Fibroblast of skin of back (primary cell): ENCODE measurements at places on chromosomes 5 and 9.
A peak's percentile ranks its signal among the peaks of the same experiment; 100 is the strongest.

DNA sequence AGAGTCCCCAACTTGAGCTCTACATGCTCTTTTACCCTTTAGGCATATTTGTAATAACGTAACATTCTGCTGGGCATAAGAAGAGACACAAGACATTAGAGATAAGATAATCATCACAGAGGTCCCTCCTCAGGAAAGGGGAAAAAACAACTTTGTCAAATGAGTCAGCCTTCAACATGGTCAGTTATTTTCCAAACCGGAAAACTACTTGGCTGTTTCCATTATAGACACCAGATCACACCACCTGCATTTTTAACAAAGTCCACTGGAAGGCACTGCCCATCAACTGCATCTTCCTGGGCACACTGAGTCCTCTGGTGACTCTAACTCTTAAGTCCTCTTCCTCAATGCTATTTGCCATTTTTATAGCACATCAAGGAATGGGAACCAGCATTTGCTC lies 221.8 kb downstream of the FAM114A2 start:
- DNase-seq: no peak

- DNase-seq: no peak
These were observed 132.2 kb upstream of the ASTN2 start for GRCh38 chr9:117546894-117547678.

- peak; percentile 79 for DNase-seq
These were observed 442.5 kb upstream of the KLF4 start for GRCh38 chr9:107932046-107932445.

DNA sequence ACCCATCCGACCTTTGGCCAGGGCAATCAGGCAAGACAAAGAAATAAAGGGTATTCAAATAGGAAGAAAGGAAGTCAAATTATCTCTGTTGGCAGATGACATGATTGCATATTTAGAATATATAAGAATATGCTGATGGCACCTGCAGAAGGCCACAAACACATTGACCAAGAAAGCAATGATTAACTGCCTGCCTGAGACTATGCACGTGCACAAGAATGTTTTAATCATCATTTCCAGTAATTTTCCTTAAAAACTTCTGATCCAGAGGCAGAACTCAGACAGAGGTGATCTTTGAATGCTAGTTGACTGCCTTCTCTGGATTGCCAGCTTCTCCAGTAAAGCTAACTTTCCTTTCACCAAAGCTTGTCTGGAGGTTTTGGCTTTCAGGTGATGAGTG lies 260.2 kb downstream of the DTWD2 start:
- no peak for DNase-seq

GRCh38 chr5:57987552-57987951 lies 472.3 kb downstream of the PLK2 start:
- no peak for DNase-seq

GRCh38 chr9:81410201-81410600 lies 279.1 kb downstream of the TLE1 start:
- DNase-seq: peak; percentile 91

- DNase-seq: peak; percentile 81
These were observed 545 bp downstream of the CDKN2B-AS1 start for GRCh38 chr9:21995006-21995665.

GRCh38 chr5:95958310-95959014 lies 3.2 kb downstream of the ELL2 start:
- DNase-seq: peak; percentile 31

DNA sequence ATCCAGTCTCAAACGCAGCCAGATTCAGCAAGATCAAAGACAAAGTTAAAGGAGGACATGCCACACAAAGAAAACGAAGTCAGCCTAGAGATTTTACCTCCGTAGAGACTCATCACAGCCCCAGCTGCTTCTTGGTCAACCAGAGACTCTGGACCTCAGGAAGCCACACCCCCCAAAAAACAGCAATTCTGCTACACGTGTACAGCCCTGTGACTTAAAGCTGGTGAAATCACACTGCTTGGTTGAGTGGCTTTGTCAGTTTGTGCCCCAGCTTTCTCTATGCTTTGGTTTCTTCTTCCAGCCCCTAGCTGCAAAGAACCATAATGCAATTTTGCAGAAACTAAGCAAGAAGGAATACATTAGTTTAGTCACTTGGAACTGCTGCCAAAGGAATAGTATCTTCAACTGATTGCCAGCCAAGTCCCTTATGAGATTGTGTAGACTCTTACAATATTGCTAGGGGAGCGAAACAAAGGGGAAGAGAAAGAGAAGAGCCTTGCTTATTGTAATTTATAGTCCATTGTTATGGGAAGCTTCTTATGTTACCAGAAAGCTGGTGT lies 158.8 kb upstream of the ZNF462 start:
- no peak for DNase-seq

DNA sequence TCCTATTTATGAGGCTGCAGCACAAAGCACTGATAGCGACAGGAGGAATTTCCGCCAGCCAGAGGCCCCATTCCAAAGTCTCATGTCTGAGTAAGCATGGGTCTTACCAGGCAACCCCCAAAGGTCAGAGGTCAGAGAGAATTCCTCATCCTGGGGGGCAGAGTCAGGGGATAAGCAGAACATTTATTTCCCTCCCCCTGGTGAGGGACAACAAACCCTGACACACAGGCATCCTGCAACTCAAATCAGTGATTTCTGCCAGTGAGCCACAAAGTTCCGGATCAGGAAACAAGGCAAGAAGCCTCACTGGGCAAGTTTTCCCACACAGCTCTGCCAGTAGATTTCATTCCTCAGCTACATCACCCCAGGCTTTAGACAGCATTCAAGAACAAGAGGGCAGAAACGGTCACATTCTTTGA lies 37.0 kb downstream of the ADAMTS12 start:
- peak; percentile 79 for DNase-seq

DNA sequence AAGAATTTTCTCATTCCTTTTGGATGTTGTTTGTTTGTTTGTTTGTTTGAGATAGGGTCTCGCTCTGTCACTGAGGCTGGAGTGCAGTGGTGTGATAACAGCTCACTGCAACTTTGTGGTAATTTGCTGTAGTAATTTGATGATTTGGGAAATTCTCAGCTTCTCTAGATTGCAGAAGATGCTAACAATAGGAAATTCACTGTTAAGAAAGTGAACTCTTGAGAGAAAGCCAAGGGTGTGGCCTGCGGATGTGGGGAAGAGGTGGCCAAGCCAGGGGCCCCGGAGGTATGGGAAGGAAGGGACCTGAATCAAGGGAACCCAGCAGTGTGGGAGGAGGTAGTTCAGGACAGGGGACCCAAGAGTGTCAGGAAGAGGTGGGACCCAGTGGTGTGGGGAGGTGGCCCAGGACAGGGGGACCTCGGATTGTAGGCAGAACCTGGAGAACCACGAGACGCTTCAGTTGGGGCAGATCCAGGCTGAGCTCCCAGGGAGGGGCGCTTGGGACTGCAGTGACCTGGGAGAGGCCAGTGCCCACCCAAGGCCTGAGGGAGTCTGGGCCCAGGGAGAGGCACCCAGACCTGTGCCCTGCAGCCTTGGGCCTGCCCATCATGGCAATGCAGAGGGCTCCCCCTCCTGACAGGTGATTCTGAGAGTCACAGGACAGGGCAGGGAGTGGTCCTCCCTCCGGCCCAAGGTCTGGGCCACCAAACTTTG lies 5.6 kb upstream of the LCN2 start:
- DNase-seq: no peak

GRCh38 chr5:57370376-57370775 lies 112.2 kb downstream of the ACTBL2 start:
- no peak for DNase-seq

GRCh38 chr5:142906863-142907671 lies 136.9 kb downstream of the ARHGAP26 start:
- DNase-seq: peak; percentile 62

GRCh38 chr9:113879911-113880310 lies 3.8 kb downstream of the ZNF618 start:
- peak; percentile 48 for DNase-seq

DNA sequence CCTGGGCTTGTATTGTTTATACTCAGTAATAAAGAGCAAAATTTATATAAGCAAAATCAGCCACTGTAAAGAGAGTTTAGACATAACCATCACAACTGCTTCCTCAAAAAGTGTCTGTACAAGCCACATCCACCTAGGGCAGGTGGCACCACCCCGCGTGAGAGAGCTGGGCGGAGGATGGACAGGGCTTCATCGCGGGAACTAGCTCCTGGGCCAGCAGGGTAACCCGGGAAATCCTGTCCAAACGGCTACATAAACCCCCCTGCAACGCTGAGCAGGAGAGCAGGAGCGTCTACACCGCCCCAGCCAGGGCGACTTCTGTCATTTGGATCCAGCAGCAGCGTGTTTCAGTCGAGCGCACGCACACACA lies 1.3 kb downstream of the SLC6A3 start:
- DNase-seq: no peak

DNA sequence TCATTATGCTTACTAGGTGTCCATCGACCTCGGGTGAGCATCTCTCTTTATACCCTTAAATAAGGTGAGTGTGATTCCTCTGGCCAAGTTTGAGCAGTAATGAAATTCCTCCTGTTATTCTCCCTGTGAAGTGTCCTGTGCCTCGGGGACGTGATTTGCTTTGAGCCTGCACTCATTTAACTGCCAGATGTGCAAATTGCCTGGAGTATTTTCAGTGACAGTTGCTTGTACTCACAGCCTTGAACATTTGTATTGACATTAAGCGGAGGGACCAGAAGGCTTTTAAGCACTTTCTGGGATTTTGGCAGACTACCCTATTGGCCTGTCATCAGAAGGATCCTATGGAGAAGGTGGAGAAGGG lies 126.9 kb downstream of the DOCK2 start:
- DNase-seq: no peak

GRCh38 chr9:126620478-126620877 lies 6.8 kb downstream of the LMX1B start:
- DNase-seq: no peak

DNA sequence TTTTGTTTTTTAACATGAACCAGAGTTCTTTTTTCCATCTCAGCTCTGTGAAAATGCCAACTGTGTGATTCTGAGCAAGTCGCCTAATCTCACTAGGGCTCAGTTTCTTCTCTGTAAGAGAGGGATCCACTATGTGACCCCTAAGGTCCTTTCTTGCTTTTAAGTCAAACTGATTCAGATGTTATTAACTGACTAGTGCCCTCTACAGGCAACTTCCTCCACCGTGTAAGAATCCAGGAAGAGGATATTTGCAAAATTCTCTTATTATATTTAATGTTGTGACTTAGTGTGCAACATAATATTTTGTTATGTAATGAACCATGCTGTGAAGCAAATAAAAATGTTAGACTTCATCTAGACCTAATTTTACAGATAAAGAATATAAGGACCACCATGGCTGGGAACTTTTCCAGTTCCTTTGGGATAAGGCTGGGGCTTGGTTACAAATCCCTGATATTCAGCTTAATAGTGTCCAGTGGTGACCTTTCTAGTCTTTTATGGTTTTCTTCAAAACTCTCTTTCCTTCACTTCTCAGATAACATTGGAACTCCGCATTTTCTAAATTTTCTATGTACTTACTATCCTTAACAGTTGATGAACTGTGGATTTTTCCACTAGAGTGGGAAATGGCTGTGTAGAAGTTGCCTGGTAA lies 244.7 kb downstream of the PIK3R1 start:
- DNase-seq: peak; percentile 61

DNA sequence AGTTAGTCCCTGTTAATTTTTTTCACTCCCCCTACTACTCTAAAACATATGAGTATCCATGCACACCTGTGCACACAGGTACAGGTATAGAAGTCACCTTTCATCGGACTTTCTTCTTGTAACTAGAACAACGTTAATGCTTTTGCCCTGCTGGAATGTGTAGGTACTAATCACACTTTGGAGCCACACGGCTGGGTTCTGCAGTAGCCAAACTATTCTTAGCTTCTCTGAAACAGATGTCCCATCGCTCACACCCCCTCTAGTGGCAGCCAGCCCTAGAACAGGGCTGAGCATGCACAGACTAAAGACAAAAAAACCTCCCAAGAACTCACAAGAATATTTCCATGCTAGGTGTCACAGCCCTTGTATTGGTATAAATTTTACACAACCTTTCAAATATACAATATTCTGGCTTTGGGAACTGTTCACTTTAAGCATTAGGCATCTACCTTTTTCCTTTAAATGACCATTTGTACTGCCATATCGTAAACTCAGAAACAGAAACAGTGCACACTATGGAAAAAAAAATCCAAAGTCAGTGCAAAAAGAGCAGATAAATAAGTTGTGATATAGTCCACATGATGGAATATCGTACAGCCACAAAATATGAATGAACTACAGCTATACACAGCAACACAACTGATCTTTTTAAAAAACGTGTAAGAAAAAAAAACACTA lies 64.0 kb downstream of the RETREG1 start:
- DNase-seq: peak; percentile 66
